ENCODE measurements at places on chromosomes 3 and 15.

GRCh38 chr3:28018925-28019718, 222.3 kb upstream of the CMC1 start:
- no peak for DNase-seq

- no peak for DNase-seq
Observed at GRCh38 chr3:127747751-127748521, 74.4 kb downstream of the MGLL start.

GRCh38 chr15:79403501-79403900, 28.6 kb upstream of the MINAR1 start:
- DNase-seq = no peak

DNA sequence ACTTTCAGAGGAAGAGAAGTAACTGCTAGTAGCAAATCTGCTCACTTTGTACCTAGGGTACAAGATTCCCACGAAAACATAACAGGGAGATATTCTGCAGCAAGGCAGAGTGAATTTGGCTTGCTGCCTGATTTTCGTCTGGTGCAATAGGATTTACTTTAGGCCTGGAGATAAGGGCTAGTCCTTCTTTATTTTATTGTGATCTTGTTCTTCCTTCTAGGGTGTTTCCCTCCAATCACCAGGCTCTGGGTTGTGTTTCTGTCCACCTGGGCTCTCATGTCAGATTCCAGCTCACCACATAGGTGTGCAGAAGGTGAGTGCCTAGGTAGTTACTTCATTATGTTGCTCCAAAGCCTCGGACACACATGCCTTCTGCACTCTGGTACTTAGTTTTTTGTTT, 211.8 kb upstream of the RGMA start:
- no peak for DNase-seq

GRCh38 chr3:172446198-172446597, 2.1 kb downstream of the GHSR start:
- DNase-seq = no peak

Measured in left renal pelvis (tissue), 4 donors.